BJ (cell line): ENCODE measurements at places on chromosomes 3 and 15.

DNA sequence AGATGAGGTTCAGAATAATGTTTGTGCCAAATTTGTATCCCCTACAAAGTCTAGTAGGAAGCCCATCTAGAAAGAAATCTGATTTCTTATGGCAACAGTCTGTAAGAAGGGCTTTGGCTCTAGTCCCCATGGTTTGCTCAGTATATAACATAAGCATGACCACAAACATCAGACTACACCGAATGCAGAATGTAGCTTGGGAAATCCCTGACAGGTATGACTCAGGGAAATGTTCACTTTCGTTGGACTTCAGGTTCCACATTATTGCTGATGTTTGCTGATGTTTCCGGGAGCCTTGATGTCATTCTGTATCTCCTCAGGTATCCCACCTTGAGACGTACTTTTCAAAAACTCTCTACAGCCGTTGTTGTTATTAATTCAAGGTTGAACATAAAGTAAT lies 304.4 kb upstream of the TGFBR2 start:
- no peak for DNase-seq

GRCh38 chr15:46681901-46682300 lies 1035.4 kb upstream of the SEMA6D start:
- no peak for DNase-seq

- no peak for DNase-seq
Measured at GRCh38 chr15:40246496-40247280, 7.8 kb downstream of the PAK6 start.

DNA sequence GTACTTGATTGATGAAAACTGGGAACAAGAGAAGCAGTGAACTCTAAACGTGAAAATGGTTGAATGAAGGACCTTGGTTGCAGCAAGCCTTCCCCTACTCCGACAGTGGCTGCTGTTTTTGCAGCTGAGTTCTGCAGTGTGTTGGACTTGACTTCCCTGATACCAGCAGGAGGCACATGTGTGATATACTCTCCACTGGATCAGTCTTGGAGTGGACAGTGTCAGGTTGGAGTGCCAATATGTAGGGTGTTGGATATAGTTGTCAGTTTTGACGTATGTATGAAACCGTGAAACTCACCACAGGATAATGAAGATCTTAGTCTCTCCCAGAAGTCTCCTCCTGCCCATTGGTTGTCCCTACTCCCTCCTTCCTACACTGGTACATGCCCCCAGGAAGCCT lies 106.5 kb downstream of the ITPR1 start:
- DNase-seq = no peak

- DNase-seq = no peak
Measured at GRCh38 chr3:14199641-14200040, 21.0 kb downstream of the LSM3 start.

DNA sequence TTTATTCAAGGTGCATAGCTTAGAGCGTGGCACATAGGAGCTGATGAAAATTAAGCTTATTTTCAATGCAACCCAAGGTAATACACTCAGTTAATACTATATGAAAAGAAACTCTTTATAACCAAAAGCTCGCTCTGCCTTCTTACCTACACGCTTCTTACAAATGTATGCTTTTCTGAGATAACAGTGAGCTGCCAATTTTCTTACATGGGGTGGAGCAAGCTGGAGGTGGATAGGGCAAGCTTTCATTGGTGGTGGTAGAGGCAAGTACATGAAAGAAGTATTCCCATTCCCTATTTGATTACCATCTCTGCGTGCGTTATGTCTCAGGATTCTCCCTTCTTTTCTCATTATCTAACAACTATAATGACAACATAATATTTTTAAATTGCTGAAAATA lies 8.9 kb downstream of the DZIP3 start:
- no peak for DNase-seq

- DNase-seq = no peak
Measured at GRCh38 chr3:126555795-126556636, 2.7 kb downstream of the C3orf22 start.

- no peak for DNase-seq
Measured at GRCh38 chr15:83305704-83306291, 21.3 kb upstream of the BNC1 start.

DNA sequence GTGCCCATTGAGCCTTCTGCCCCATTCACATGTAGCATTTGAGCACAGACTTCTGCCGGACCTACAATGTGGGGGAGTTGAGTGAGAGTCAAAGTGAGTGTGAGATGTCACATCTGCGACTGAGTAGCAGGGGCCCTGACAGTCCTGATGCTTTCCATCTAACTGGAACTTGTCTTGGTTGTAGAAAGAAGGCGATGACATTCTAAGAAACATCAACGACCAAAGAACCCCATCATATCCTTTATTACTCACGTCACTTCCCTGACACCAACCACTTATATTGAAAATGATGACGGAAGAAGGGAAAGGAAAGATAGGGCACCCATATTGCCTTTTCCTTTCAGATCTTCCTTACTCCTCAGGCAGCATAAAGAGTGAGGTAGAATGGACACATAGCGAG lies 30.5 kb downstream of the SMAD3 start:
- no peak for DNase-seq

DNA sequence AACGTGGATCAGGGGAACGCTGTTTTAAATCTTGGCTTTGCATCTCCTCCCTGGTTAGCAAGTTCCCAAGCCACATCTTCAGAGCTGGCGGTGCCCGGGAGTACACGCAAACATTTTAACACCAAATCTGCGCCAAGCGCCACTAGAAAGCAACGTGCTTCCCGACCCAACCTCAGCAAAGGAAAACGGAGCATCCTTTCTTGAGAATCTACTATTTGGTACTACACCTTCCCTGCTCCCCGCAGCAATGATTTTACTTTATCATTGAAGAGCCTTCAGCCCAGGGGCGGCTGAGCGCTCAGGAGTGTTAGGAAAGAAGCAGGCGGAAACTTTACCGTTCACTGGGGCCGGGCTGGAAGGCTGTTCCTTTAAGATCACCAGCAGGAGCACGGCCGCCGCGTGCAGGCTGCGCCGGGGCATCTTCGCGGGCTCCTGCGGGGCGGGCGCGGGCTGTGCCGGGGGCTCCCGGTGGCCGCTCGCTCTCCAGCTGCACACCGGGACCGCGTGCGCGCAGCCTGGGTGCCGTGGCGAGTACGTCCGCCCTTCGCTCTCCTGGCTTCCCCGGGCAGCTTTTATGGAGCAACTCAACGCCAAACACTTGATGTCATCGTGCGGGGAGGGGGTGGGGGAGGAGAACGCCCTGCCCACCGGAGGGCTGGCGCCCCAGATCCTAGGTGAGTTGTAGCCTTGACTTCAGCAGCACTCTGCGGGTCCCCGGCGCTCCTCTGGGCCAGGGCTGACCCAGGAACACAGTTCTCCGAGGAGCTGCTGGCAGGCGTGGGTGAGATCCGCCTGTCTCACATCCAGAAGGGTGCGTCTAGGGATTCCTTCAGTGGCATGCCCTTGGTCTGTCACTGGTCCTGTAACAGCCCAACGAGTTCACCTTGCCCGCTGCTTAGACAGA lies at the start of gene CA12:
Gene CA12, minus strand, starts transcription at position 546 of the 904 bp plus-strand sequence. Its CDS starts 126 bp downstream, at position 420.
- DNase-seq = no peak

DNA sequence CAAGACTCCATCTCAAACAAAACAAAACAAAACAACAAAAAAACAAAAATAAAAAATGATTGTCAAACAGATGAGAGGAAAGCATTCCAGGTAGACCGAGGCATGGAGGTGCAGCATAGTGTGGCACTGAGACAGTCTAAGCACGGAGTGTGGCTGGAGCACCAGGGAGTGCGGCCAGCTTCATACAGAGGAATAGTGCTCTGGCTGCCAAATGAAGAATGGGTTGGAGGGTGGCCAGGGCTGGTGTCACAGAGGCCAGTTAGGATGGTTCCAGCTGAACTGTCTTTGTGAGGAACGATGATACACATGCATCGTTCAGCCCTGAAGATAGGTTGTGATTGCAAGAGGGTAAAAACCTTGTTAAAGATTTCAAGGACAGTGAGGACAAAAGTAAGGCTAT lies 28.3 kb downstream of the MITF start:
- no peak for DNase-seq

- no peak for DNase-seq
Measured at GRCh38 chr3:139715743-139716360, 38.1 kb upstream of the NMNAT3 start.

GRCh38 chr15:29872716-29873115 lies 50.4 kb upstream of the TJP1 start:
- no peak for DNase-seq

- DNase-seq = peak; percentile 40
Measured at GRCh38 chr3:189588475-189589178, 42.6 kb upstream of the TP63 start.

DNA sequence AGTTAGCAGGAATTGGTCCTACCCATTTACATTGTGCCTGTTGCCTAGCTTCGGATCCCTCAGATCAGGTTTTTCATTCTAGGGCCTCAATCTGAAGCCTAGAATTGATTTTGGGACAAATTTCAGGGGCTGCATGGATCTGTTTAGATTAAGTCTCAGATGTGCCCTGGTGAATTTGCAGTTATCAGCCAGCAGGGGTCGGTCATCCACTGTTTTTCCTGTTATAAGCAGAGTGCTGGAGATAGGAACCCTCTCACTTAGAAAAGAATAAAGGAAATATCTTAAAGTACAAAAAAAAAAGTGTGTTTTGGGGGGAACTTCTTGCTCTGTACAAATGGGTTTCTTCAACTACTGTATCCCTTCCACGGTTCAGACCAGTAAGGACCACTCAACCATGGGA lies 212.5 kb downstream of the BCHE start:
- no peak for DNase-seq

- no peak for DNase-seq
Measured at GRCh38 chr3:99348451-99348850, 289.9 kb upstream of the COL8A1 start.

DNA sequence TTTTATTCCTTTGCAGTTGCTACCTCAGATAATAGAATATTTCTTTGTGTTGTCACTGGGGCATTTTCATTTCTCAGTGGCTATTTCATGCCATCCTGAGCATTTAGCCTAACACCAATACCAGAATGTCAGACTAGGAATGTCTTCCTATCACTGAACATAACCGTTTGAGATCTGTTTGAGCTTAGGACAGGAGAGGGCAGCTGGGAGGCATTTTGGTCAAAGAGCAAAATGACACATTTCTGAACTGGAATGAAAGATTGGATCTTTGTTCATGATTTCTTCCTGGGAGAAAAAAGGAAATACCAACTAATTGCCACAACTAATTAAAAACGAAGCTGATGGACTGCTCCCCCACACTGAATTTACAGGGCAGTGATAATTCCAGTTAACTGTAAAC lies 921.3 kb upstream of the NR2F2 start:
- DNase-seq = no peak

- no peak for DNase-seq
Measured at GRCh38 chr3:101849714-101850245, 466 bp downstream of the NFKBIZ start.

- DNase-seq = no peak
Measured at GRCh38 chr3:107456501-107456900, 66.3 kb upstream of the BBX start.

GRCh38 chr3:132605374-132605792 lies 8.3 kb downstream of the ACKR4 start:
- no peak for DNase-seq

DNA sequence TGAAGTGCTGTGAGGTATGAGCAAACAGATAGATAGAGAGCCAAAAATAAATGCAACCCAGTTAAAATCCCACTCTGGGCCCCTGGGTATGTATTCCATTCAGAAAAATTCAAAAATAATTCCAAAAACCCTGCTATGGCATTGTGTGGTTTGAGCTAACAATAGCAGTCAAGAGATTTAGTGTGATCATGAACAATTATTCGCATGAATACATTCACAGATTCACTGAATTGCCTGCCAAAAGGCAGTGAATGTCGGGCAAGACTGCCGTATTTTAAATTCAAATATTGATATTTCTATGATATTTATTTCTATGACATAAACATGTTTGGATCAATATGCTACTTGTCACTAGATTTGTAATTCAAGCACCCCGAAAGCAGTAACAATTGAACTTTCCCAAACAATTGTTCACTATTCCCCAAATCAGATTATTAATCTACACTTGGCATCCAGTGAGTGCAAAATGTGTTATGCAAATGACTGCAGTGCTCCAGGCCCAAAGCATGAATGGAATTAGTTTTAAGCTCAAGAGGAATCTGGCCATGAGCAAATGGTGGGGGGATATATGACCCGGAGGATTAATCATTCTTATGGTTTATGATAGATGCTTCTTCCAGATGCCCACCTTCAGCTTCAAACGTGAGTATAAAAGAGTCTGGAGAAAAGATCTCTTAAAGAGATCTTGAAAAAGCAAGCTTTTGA lies 417.0 kb upstream of the MEIS2 start:
- no peak for DNase-seq

GRCh38 chr3:37511463-37511920 lies 337.1 kb upstream of the LRRFIP2 start:
- DNase-seq = no peak

- DNase-seq = no peak
Measured at GRCh38 chr3:170600005-170600624, 14.2 kb upstream of the SLC7A14 start.

- no peak for DNase-seq
Measured at GRCh38 chr15:36753173-36753572, 173.7 kb downstream of the CDIN1 start.

- DNase-seq = no peak
Measured at GRCh38 chr3:184944241-184944640, 132.3 kb downstream of the VPS8 start.

- DNase-seq = peak; percentile 27
Measured at GRCh38 chr3:108036984-108037741, 53.7 kb downstream of the CD47 start.

DNA sequence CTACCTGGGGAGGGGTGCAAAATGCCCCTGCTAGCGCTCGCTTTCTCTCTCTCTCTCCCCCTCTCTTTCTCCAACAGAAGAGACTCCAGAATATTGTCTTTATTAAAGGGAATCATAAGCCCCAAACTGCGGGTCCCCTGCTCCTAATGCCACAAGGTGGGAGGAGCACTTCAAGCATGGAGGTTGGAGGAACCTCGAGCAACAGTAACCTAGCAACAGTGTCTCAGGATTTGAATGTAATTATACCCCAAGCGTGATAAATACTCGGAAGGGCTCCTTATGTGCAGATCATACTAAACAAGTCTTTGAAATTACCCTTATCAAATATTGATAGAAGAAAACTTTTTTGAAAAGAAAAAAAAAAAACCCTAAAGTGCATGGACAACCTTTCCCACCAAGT lies 582.2 kb upstream of the PPP2R3A start:
- no peak for DNase-seq

DNA sequence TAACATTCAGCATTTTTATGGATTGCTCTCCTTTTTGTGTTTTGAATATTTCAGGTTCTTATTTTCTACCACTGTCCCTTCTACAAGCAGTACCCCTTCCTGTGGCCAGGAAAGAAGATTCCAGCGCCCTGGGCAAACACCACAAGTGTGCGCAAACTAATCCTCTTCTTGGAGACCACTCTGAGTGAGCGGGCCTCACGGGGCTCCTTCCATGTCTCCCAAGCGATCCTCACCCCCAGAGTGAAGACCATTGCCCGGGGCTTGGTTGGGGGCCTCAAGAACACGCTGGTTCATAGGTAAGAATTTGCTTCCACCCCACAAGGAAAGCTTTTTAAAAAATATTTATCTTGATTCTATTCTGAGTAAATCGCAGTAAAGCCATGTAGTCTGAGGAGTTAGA lies 118.7 kb upstream of the ZBED2 start:
- DNase-seq = no peak

GRCh38 chr3:142976621-142977398 lies 13.3 kb upstream of the PAQR9 start:
- peak; percentile 67 for DNase-seq
